ENCODE measurements at places on chromosomes 7 and 10.

DNA sequence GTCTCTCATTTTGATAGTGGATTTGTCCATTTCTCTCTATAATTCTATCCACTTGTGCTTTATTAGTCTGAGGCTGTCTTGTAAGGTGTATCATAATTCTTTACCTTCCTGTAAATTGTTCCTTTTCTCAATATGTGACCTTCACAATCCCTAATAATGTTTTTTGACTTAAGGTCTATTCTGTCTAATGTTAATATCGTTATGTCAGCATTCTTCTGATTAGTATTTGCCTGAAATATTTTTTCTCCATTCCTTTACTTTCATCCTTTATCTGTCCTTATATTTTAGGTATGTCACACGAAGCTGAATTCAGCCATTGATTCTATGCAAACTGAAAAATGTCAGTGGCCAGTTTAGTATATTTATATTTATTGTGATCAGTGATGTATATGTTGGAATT, 99.8 kb downstream of the HBP1 start:
- DNase-seq = no peak

- DNase-seq = no peak
Measured at GRCh38 chr10:13840036-13840435, 253.3 kb downstream of the PRPF18 start.

GRCh38 chr10:51421853-51422252, 277.5 kb downstream of the CSTF2T start:
- no peak for DNase-seq

- no peak for DNase-seq
Measured at GRCh38 chr7:276230-276835, 13.6 kb upstream of the FOXL3 start.

GRCh38 chr7:47153058-47153457, 428.9 kb downstream of the TNS3 start:
- peak; percentile 79 for DNase-seq

Measured in fibroblast of the conjunctiva (primary cell).